NCI-H1048 (cell line): ENCODE measurements at places on chromosomes 2 and 18.

GRCh38 chr2:80852808-80853139 lies 548.2 kb upstream of the LRRTM1 start:
- no peak for DNase-seq

- no peak for DNase-seq
These were observed 96.8 kb downstream of the FBXO15 start for GRCh38 chr18:74050807-74051206.

GRCh38 chr18:43277164-43277600 lies at the start of gene SYT4:
TSS of gene SYT4 (minus strand) at chr18:43277490. CDS start at chr18:43277281, 209 bp downstream.
- DNase-seq, result peak; percentile 63

DNA sequence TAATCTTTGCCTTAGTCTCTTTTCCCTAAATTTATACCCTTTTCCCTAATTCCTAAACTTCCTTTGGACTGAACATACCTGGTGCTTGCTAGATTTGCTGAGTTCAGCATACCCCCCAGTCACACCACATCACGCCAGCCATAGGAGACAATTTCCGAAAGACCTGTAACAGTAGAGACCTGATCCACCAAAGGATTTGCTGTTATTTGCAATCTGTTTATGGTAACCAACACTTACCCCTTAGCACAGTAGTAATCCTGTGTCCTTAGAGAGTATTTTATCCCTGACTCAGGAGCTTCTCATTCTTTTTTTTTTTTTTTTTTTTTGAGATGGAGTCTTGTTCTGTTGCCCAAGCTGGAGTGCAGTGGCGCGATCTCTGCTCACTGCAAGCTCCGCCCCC lies 8.6 kb downstream of the PSMG2 start:
- no peak for DNase-seq

DNA sequence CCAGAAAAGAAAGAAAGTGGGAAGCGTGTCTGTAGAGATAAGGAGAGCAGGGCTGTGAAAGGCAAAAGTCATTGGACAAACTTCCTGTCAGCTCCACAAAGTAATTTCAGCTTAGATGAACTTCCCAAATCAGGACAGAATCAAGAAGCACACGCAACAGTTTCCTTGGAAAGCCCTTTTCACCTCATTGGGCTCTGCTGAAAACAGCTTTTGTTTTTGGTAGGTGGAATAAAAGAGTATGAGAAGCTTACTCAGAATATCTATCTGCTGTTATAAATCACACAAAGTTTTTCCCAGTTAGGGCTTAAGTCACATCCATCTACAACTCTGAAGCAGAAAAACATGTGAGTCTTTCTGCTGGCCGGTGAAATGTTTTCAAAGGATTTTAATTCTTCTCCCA lies 42.4 kb upstream of the EFEMP1 start:
- no peak for DNase-seq

DNA sequence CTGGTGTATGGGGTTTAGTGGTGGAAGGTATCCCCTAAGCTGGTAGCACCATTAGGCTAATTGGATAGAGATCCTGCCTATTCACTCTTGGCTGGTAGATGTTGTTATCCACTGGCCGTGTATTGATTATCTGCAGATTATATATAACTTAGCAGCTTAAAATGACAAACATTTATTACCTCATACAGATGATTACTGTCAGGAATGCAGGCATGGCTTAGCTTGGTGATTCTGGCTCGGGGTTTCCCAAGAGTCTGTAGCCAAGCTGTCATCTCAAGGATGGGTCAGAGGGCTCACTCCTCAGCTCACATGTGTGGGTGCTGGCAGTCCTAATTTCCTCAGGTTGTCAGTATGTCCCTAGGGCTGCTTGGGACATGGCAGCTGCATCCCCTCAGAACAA lies 465.8 kb downstream of the PARD3B start:
- DNase-seq, result no peak

- peak; percentile 58 for DNase-seq
These were observed 74.6 kb upstream of the DOK6 start for GRCh38 chr18:69326094-69326493.

- DNase-seq, result peak; percentile 38
These were observed at the start of gene SNED1 for GRCh38 chr2:240997856-240998705. TSS of gene SNED1 (plus strand) at chr2:240998618. CDS start at chr2:240998838, 220 bp downstream.

GRCh38 chr2:141063406-141063805 lies 1067.4 kb downstream of the LRP1B start:
- no peak for DNase-seq

GRCh38 chr2:232714969-232715368 lies 17.8 kb downstream of the GIGYF2 start:
- DNase-seq, result no peak
